D341Med (cell line): ENCODE measurements at places on chromosomes 11 and 22.

GRCh38 chr11:7348432-7349304, 97.0 kb downstream of the SYT9 start:
- DNase-seq, result no peak

DNA sequence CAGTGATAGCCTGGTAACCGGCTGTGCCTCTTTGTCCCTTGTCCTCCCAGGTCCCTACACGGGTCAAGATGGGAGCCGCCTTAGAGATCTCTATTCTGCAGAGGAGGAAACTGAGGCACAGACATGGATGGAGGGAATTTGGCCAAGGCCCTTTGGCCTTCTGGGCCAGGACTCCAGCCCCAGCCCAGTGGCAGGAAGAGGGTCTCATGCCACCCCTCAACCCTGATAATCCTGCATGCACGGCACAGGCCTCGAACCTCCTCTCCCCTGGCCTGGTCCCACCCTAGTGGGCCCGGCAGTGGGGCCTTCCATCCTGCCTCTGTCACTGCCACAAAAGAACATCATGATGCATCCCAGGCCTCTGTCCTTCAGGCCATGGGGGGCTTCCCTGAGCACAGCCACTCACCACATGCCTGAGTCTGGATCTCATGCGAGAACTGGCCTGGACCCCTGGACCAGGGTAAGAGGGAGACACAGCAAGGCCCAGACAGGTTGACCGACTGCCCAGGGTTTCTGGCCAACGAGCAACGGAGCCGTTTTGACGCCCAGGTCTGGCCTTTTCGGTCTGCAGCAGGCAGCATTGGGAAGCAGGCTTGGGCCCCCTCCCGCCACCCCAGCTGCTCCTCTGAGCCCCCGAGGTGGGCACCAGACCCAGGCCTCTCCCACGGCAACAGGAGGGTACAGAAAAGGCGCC, 6.5 kb downstream of the LINC01488 start:
- no peak for DNase-seq

DNA sequence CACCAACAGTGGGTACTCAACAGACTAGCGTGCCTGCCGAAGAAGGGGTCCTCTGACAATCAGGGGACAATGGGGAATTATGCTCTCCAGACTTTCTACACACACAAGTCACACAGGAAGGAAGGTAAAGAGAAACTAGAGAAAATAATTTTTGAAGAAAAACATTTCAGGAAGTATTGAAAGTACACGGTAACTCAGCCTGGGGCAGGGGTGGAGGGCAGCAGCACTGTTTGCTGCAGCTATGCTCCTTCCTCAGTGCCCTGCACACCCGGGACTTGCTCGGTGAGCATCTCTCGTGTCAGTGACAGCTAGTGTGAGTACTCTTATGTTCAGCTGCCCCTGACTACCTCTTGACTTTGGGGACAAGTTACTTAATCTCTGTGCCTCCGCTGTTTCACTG, 18.0 kb upstream of the APOA1 start:
- DNase-seq, result no peak

GRCh38 chr11:85590848-85591483, 36.2 kb downstream of the DLG2 start:
- peak; percentile 27 for DNase-seq

- no peak for DNase-seq
Observed at GRCh38 chr11:79739591-79739990, 298.8 kb upstream of the TENM4 start.

DNA sequence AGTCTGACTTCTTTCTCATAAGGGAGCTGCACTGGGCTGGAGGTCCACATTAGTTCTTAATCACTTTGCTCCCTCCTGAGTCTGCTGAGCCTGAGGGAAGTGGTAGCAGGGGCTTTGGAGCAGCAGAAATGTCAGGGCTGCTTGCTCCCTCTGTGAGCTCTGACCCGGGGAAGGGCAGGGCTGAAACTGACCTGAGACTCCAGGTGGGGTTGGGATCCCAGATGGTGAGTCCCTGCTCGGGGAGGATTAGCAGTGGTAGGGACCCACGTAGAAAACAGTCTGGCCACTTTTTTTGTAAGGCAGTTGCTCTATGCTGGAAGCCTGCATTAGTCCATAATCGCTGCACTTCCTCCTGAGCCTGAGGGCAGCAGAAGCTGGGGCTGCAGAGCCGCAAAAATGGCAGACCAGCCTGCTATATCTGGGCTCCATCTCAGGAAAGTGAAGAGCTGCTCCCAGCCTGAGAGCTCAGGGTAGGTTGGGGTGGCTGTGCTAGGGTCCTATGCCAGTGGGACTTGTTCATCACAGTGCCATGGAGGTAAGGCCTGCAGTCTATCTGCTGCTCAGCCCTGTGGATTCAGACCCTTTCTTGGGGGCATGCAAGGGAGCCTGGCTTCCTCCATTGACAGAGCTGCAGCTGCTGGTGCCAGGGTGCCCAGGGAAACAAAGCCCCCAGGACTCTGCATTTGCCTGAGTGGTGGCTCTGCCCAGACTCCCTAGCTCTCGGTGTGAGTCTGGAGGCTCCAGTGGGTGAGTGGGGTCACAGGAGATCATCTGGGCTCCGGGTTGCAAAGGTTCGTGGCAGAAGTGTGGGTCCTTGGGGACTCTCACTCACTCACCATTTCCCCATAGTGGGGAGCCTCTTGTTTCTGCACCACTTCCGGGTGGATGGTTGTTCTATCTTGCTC, 854.3 kb downstream of the LUZP2 start:
- no peak for DNase-seq
